ENCODE measurements at places on chromosomes 6 and 20.

- peak; percentile 24 for DNase-seq
These were observed 86.4 kb upstream of the CLDN20 start for GRCh38 chr6:155177363-155177961.

GRCh38 chr20:49859011-49859410, 46.4 kb downstream of the SLC9A8 start:
- no peak for DNase-seq

GRCh38 chr6:162942866-162943265, 215.1 kb downstream of the PACRG start:
- DNase-seq: no peak

- DNase-seq: no peak
These were observed 352.6 kb downstream of the ZFAND3 start for GRCh38 chr6:38171997-38172738.

- no peak for DNase-seq
These were observed 2.0 kb downstream of the BPIFB2 start for GRCh38 chr20:33009214-33010132.

DNA sequence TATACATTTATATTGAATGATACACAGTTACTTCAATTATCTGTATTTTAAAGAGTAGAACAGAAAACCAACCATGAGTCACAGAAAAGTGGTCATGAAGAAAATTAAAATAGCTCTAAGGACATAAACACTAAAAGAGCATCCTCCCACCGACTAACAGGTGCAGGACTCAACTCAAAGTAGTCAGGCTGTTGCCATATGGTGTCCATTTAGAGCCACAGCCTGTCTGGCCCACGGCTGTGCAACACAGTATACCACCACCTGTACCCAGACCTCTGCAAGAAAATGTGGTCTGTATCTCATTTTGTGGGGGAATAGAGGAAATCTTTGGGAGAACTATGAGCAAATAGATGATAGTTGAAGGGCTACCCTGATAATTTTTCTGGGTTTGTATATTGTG, 449.8 kb upstream of the RNF217 start:
- no peak for DNase-seq
